ENCODE measurements at places on chromosomes 4 and X.

DNA sequence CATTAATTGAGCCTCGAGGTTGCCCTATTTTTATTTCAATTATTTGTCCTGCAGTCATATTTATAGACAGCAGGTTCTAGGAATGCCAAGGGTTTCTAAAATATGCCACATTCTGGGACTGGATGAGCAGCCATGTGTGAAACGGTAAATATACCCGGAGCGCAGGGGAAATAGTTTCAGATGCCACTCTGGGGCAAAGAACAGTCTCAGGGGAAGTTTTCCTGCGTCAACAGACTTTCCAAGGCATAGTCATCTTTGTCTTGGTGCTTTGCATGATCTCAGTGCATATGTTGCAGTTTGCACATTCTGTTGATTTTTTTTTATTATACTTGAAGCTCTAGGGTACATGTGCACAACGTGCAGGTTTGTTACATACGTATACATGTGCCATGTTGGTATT, 71.0 kb downstream of the GPAT3 start:
- no peak for DNase-seq

- DNase-seq, result no peak
Measured at GRCh38 chr4:102642631-102643298, 118.0 kb downstream of the MANBA start.

GRCh38 chrX:25288676-25289075, 272.9 kb upstream of the ARX start:
- DNase-seq, result no peak

DNA sequence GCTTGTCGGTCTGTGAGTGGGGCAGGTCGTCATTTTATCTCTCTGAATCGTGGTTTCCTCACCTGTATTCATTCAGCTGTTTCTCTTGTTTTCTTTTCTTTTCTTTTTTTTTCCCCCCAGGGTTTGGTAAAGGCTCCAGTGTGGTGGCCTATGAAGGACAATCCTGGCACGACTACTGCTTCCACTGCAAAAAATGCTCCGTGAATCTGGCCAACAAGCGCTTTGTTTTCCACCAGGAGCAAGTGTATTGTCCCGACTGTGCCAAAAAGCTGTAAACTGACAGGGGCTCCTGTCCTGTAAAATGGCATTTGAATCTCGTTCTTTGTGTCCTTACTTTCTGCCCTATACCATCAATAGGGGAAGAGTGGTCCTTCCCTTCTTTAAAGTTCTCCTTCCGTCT, 41.4 kb downstream of the MAP7D3 start:
- DNase-seq, result no peak

Data from posterior cingulate gyrus (tissue), 11 donors.